ENCODE measurements at places on chromosomes 2 and 18. TPM values are rescaled to one million over a fixed set of nuclear protein-coding genes. Genes with fewer than 3 reads are reported as not detected.

NCKAP1 gene
- 102 TPM for total RNA-seq

TBR1 gene
- total RNA-seq, result 0.05 TPM

PROKR1 gene
- not detected for total RNA-seq

MSTN gene
- not detected for total RNA-seq

PKDCC gene
- total RNA-seq, result 17.1 TPM

ZNF892 gene
- total RNA-seq, result 0.17 TPM

CYRIA gene
- 0.14 TPM for total RNA-seq

DSG3 gene
- total RNA-seq, result 0.01 TPM

MAP2 gene
- 0.82 TPM for total RNA-seq

CD302 gene
- total RNA-seq, result 2.0 TPM

ANKRD53 gene
- 0.11 TPM for total RNA-seq

GNAL gene
- total RNA-seq, result 4.4 TPM

STARD6 gene
- total RNA-seq, result not detected

DCDC2C gene
- 0.55 TPM for total RNA-seq

GRB14 gene
- total RNA-seq, result 6.5 TPM

XRCC5 gene
- 178 TPM for total RNA-seq

AQP12A gene
- total RNA-seq, result not detected

DYSF gene
- total RNA-seq, result 0.50 TPM

APCDD1 gene
- total RNA-seq, result 0.14 TPM

RASGRP3 gene
- total RNA-seq, result 1.1 TPM

NT5C1B gene
- total RNA-seq, result not detected

ALKAL2 gene
- not detected for total RNA-seq

REV1 gene
- 8.8 TPM for total RNA-seq
